ENCODE measurements at places on chromosomes 6 and 20.

- DNase-seq = no peak
Observed at GRCh38 chr6:114471450-114471849, 128.6 kb upstream of the HS3ST5 start.

- no peak for DNase-seq
Observed at GRCh38 chr6:13338038-13338437, 9.7 kb upstream of the TBC1D7 start.

GRCh38 chr6:169975286-169975685, 223.9 kb downstream of the ERMARD start:
- no peak for DNase-seq

- DNase-seq = no peak
Observed at GRCh38 chr6:27568226-27568897, 95.5 kb upstream of the ZNF184 start.

- no peak for DNase-seq
Observed at GRCh38 chr20:13611611-13612125, 27.1 kb downstream of the TASP1 start.

- no peak for DNase-seq
Observed at GRCh38 chr6:157724960-157725741, 97.9 kb upstream of the SNX9 start.

GRCh38 chr6:109411034-109411433, 28.8 kb upstream of the CD164 start:
- no peak for DNase-seq

DNA sequence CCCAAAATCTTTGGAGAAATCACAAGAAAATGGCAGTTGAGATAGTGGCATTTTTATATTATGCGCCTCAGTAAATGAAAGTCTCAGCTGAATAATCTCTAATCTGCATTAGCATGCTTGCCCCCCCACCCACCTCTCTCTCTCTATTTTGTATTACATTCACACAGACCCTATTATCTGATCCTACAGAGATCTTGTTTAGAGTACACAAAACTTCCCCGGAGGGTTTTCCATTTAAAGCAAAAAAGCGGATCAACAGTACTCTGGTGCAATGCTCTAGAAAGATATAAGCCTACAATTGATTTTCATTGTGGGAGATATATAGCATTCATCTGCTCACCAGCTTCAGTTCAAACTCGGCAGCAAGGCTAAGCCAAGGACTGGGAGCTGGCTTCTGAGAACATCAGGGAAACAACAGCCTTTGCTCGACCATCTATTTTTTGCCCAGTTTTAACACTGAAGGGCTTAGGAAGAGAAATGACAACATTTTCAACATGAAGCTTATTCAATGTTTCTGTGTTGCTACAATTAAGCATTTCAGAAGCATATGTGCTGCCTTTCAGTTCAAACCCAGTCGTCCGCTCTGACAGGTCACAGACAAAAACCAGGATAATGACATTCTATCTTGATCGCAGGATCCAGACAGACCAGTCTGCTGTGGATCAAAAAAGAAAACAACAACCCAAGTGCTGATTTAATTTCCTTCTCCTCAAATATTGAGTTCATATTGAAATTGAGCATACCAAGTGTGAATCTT, 137.6 kb upstream of the ATXN1 start:
- DNase-seq = no peak

DNA sequence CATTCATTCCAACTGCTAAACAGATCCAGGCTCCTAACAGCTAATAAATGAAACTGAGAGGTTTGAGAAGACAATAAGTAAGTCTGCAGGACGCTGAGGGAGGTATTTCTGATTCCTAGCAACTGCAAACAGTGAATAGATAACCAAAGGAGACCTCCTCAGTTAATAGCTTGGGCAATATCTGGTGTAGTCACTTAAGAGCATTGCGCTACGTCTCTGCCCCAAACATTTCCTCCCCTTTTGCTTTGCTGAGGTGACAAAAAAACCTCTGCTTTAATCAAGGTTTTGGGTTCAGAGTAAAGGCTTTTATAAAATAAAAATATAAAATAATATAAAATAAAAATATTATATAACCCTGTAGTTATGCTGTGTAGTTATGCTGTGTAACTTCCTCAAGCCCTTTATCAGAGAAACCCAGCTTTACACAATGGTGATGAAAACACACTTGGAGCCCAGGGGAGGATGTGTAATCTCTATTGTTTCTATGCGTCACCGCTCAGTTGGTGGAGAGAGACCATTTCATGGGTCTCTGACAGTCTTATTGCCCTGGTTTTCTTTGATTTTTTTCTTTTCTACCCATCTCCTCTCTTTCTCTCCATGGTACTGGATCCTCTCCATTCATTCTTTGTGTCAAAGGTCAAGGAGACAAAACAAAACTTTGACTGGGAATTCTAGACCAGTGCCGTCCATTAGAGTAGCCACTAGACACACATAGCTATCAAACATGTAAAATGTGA, 18.9 kb upstream of the CALHM5 start:
- DNase-seq = no peak

DNA sequence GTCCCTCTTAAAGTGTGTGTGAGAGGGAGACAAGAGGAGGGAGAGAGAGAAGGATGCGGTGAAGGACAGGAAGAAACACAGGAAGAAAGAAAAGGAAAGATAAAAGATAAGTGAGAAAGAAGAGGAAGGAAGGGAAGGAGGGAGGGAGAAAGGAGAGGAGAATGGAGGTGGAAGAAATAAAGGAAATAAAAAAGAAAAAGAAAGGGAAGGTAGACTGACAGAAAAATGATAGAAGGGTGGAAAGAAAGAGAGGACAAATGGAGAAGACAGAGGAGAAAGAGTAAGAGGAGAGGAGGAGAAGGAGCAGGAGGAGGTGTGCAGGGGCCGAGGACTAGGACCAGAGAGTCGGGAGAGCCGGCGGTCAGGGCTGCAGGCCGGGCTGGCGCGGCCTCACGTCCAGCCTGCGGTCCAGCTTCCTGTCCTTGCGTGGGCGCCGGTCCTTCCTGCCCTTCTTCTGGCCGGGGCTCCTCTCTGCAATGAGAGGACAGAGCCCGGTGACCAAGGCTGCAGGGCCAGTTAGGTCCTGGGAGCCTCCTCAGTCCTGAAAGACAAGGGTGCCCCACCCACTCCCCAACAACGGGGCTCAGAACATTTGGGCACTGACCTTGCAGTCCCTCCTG, 42.0 kb downstream of the RSPO4 start:
- DNase-seq = no peak

DNA sequence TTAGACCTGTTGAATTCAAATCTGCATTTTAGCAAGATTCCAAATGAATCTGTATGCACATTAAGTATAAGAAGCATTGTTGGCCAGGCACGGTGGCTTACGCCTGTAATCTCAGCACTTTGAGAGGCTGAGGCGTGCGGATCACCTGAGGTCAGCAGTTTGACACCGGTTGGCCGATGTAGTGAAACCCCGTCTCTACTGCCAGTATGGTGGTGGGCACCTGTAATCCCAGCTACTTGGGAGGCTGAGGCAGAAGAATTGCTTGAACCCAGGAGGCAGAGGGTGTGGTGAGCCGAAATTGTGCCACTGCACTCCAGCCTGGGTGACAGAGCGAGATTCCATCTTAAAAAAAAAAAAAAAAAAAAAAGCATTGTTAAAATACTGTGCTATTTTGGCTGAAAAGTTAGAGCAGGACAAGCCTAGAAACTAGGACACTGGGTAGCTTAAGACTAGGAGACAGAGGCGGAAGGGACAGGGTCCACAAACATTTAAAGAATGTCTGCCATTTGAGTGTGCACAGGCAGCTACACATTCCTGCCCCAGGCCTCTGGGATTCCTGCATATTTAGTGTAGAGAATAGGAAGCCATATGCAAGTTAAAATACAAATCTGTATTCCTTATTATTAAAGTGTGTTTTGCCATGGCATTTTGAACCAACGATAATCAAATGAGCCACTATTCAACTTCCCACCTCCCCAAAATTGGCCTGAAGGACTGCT, 45.1 kb upstream of the EEF1A1 start:
- DNase-seq = no peak

DNA sequence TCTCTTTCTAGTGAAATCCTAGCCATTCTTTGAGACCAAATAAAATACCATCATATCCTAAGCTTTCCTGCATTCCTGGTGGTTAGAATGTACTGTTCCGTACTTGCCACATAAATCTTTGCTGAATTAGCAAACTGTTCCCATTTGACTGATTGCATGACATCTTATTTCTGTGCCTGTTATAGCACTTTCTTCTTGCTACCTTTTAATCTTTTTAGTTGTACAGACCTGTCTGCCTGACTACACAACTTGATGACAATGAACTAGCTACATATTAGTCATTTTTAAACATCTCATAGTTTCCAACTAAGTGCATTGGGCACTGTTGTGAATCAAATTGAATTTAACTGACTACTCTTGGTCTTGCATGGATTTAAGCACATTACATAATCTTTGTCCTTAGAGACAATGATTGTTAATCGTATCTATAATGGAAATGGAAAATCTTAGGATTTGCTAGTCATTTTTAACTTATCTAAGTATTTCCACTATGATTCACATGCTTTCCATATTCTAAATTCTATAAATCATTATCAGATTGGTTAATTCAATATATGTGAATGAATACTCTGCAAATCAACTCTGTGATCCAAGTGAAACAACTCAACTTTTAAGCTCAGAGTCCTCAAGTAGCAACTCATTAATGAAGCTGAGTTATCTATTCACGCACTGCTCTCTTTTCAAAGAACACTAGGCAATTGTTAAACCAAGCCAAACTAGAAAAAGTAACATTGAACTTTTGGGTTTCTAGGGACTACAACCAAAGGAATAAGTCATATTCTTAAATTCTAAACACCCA, 109.0 kb downstream of the TNFRSF21 start:
- no peak for DNase-seq

DNA sequence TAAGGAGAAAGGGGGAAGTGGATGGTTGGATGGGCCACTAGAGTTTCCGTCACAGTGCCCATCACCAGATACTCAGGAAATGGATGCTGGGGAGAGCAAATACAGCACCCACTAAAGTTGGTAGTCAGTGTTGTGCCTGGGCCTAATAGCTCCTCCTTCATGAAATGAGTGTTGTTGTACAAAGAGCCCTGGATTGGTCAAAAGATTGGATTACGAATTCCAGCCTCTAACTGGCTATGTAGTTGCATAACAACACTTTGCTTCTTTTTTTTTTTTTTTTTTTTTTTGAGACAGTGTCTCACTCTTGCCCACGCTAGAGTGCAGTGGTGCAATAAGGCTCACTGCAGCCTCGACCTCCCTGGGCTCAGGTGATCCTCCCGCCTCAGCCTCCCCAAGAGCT, 27.4 kb downstream of the KCNG1 start:
- no peak for DNase-seq

- DNase-seq = no peak
Observed at GRCh38 chr20:63241272-63241671, 5.6 kb downstream of the BIRC7 start.

DNA sequence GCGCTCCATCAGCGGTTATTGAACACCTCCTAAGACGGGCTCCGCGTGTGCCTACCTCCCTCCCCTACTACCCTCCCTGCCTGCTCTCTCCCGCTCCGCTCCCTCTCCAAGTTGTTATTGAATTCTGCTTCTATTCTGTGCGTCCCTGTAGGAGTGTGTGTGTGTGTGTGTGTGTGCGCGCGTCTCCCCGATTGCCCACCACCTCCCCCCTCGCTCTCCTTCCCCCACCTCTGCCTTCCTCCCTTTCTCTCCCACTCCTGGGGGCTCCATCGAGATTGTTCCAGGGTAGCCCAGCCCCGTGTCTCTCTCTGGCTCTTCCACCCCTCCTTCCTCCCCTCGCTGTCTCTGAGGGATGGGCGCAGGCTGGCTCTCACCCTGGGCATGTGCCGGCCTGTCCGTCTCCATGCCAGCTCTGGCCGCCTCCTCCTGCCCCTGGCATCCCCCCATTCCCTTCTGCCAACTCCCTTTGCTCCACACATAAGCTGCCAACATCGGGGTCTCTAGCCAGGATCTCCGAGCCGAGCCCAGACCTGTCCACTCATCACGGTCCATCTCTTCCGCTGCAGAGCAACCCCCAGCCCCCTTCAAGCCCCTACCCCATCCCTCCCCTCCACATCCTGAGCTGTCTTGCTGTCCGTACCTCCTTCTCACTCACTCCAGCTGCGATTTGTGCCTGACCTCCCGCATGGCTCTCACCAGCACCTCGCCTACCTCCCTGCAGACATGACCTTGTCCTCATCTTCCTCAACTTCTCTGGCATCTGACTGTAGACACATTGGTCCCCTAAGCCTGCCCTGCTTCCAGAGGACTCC, 68.5 kb downstream of the SRC start:
- no peak for DNase-seq

DNA sequence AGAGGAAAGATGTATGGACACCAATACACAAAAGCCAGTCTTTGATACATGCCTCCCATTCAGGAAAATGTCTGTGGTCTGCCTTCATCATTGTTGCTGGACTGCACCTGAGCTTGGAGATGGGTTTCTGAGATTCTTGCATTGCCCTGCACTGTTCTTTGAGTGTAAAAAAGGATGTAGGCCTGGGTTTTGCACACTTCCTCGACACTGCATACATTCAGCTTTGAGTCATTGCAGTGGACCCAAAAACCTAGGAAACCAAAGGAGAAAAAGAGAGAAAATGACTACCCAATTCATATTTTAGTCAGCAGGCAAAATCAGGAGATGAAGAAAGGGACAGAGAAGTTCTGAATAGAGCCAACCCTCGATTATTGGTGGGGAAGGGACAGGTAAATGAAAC, 9.0 kb downstream of the TOMM6 start:
- no peak for DNase-seq

GRCh38 chr20:3190681-3191111, 13.8 kb downstream of the DDRGK1 start:
- no peak for DNase-seq

GRCh38 chr20:35339007-35339406, 46.8 kb upstream of the FAM83C start:
- no peak for DNase-seq

GRCh38 chr20:1375515-1375914, 17.3 kb downstream of the FKBP1A start:
- no peak for DNase-seq

DNA sequence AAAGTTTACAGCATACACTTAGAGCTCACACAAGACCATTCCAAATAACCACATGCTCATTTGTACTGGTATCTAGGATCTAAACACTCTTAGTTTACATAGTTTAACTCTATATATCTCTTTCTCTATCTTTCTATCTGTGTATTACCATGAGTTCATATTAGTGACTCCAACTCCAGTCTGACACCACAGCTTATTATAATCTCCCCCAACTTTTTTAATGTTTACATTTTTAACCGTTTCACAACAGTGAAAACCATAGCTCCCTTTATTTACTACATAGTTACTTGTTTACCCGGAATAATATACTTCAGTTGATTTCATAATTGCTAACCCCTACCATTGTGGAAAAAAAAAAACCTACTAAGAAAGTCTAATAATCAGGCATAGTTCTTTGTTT, 362.4 kb upstream of the RGS17 start:
- DNase-seq = no peak

GRCh38 chr20:40678286-40678875, 10.7 kb downstream of the MAFB start:
- DNase-seq = no peak
